ENCODE measurements at places on chromosomes 6 and 20.

- DNase-seq, result no peak
These were observed 16.6 kb downstream of the CPNE5 start for GRCh38 chr6:36822506-36823269.

DNA sequence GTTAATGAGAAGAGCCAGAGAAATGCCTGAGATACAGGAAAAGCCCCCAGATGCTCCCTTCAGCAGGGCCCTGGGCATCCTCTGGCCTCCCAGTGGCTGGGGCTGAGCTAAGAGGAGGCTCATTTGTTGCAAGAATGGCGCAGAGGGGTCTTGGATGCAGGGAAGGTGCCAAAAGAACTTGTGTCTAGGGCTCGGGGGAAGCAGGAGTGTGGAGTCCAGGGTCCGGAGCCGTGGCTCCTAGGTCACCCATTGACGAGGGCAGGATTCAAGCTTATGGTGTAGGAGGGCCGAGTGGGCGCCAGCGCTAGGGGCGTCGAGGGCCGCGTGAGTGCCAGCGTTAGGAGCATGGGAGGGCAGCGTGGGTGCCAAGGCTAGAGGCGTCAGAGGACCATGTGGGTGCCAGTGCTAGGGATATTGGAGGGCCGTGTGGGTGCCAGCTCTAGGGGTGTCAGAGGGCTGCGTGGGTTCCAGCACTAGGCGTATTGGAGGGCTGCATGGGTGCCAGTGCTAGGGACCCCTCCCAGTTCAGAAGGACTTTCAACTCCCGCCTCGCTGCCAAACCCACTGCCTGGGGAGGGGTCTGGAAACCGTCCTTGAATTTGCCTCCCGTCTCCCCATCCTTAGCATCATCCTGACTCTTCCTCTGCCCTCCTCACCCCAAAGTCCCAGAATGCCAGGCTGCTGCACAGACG is 250.5 kb upstream of the AFDN start:
- no peak for DNase-seq

DNA sequence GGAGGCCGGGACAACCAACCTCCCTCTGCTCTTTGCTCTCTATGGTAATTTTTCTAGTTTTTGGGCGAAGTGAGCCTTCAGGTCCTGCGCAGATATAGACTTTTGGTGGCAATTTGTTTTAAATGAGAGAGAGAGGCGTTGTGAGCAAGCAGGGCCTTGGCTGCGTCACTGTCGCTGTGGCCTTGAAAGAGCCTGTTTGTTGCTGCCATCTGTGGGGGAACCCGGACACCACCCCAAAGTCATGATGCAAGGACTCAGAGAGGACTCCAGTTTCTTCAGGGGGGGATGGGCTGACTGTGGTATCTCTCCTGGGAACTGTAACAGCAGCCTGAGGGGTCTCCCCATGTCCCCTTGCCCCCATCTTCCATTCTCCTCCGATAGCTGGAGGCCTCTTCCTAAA is 462.7 kb upstream of the SULF2 start:
- DNase-seq, result no peak

- no peak for DNase-seq
These were observed 27.7 kb downstream of the ALDH5A1 start for GRCh38 chr6:24522228-24523176.

GRCh38 chr6:45900808-45901752 is 114.6 kb downstream of the CLIC5 start:
- DNase-seq, result no peak

- no peak for DNase-seq
These were observed 232.7 kb downstream of the HIVEP2 start for GRCh38 chr6:142712231-142712630.
